ENCODE measurements at places on chromosomes 4 and X.

GRCh38 chr4:654503-654845 lies 19.6 kb downstream of the ATP5ME start:
- DNase-seq, result no peak

- DNase-seq, result peak; percentile 34
These were observed 218.6 kb upstream of the ANXA3 start for GRCh38 chr4:78332976-78333375.

GRCh38 chr4:42281324-42282020 lies 115.8 kb upstream of the SHISA3 start:
- DNase-seq, result no peak

DNA sequence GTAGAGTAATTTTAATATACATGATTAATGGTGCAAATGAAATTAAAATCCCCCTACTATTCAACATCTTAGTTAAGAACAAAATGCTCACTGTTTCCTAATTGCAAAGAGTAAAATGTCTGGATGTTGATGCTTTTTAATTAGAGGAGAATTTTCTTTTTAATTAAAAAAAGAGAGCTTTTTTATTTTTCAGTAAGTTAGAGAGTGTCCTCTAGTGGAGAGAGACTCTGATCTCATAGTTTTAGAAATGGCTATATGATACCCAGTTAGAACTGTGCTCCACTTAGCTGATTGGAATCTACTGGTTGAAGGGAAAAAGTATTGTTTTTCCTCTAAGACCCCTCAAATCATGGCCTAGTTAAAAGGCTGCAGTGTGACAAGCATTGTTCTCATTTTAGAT lies 312.0 kb upstream of the MAGEB2 start:
- DNase-seq, result no peak

GRCh38 chr4:44674471-44674870 lies 3.7 kb upstream of the GUF1 start:
- DNase-seq, result no peak

- no peak for DNase-seq
These were observed 5.6 kb downstream of the GAR1 start for GRCh38 chr4:109821185-109821584.

- DNase-seq, result no peak
These were observed 82.2 kb upstream of the VEGFC start for GRCh38 chr4:176874721-176875445.
